ENCODE measurements at places on chromosomes 5 and 9.

- DNase-seq: peak; percentile 87
Measured at GRCh38 chr9:14433351-14434157, 119.6 kb upstream of the NFIB start.

DNA sequence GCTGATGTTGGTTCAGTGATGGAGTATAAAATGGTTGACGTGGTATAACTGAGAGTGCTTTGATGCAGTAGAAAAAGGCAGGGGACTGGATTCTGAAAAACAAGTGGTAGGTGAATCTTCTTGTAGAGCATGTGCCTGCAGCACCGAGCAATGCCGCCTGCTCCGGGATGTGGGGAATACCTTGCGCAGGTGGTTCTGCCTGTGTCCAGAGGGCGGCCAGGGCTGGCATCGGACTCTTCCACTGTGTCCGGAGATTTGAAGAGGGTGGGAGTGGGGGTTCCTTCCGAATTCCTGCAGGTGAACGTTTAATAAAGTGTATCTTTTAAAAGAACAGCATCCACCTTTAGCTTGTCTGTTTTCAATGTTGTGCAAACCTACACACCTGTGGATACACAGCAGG is 238.0 kb downstream of the FANCC start:
- DNase-seq: no peak

- no peak for DNase-seq
Measured at GRCh38 chr5:105953616-105954015, 1717.1 kb downstream of the EFNA5 start.

- peak; percentile 3 for DNase-seq
Measured at GRCh38 chr9:115391168-115391825, 273.3 kb upstream of the TNC start.
